ENCODE measurements at places on chromosomes 6 and 20. TPM values are rescaled to one million over a fixed set of nuclear protein-coding genes. Genes with fewer than 3 reads are reported as not detected.

The EYA4 gene
- total RNA-seq = 16.6 TPM

The HTR1E gene
- total RNA-seq = not detected

The NRSN1 gene
- not detected for total RNA-seq

The ZC3H12D gene
- total RNA-seq = not detected

The SLC22A16 gene
- not detected for total RNA-seq

The CD83 gene
- total RNA-seq = 0.92 TPM

The DUSP15 gene
- not detected for total RNA-seq

The UNC5CL gene
- 0.09 TPM for total RNA-seq

The SPEF1 gene
- 0.14 TPM for total RNA-seq

The CDH4 gene
- 0.18 TPM for total RNA-seq

The KIFC1 gene
- total RNA-seq = 1.4 TPM

The PAX1 gene
- not detected for total RNA-seq

The TSPO2 gene
- not detected for total RNA-seq

The SNAP91 gene
- total RNA-seq = under 0.01 TPM

The EPPIN gene
- not detected for total RNA-seq

The MYO6 gene
- total RNA-seq = 12.5 TPM

The SLC18B1 gene
- total RNA-seq = 7.4 TPM

The PNPLA1 gene
- total RNA-seq = under 0.01 TPM

Measured in smooth muscle cell of bladder (primary cell).